SW 1271 (cell line): ENCODE measurements at places on chromosomes 1 and 21.

GRCh38 chr1:169090900-169091311, 15.6 kb upstream of the ATP1B1 start:
- DNase-seq, result no peak

DNA sequence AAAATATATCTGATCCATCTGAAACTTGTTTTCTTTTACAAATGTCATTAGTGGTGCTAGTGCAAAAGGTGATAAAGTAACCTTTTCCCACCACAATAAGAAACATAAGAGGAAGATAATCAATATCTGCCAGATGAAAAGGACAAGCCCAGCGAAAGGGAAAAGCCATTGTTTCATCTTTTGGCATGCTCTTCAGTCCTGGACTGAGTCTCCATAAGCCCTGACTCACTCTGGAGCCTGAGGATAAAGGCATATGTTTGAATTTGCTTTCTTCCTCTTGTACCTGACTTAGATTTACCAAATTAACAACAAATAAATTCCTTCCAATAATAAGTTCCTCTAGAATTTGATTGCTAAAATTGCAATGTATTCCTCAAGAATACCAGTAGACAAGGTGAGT, 13.6 kb downstream of the DNAJC11 start:
- DNase-seq, result no peak

- no peak for DNase-seq
Observed at GRCh38 chr21:29309703-29310102, 11.0 kb downstream of the BACH1 start.

DNA sequence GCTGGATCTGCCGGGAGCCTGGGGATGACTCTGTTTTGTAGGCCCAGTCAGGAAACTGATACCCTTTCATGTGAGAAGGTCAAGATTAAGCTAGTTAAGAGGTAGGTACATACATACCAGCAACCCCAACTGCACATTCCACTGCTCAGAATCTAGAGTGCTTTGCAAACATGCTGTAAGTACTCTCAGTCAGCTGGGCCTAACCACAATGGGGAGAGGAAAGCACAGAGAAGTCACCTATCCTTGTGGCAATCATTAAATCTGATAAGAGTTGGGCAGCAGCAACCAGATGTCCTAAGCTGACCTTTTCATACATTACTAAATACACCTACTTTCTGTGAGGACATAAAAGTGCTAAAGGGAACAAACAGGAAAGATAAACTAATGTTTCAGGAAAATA, 2.5 kb downstream of the ETV3 start:
- DNase-seq, result no peak

DNA sequence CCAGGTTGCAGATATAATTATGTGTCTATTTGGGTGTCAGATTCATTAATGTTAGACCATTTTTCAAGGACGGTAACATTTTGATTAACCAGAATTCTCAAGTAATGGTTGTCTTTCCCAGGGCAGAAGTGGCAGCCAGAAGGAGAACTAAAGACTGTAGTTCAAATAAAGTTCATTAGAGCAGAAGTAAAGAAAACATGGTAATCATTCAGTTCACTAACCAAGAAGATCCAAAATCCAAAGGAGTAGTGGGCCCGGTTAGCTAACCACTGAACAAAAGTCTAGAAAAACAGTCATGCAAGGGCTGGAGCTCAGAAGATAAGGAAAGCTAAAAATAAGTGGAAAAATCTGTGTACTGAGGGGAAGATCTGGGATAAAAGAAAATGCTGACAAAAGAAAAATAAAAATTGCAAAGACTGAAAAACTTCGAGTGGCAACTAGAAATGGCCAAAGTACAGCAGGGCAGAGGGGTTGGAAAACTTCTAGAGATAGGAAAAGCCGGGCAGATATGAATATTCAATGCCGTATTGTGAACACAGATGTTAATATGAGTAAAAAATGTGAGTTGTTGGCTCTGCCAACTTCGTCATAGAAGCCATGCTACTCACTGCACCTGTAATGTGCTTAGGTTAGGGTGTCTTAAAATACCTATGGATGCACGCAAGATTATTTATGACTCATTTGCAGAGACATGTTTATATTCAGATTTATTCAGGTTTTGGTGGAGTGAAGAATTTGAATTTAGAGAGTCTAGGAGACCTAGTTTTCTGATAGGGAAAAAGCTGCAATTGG, 925.9 kb downstream of the LTN1 start:
- no peak for DNase-seq

- no peak for DNase-seq
Observed at GRCh38 chr1:51073456-51073855, 28.6 kb upstream of the C1orf185 start.

DNA sequence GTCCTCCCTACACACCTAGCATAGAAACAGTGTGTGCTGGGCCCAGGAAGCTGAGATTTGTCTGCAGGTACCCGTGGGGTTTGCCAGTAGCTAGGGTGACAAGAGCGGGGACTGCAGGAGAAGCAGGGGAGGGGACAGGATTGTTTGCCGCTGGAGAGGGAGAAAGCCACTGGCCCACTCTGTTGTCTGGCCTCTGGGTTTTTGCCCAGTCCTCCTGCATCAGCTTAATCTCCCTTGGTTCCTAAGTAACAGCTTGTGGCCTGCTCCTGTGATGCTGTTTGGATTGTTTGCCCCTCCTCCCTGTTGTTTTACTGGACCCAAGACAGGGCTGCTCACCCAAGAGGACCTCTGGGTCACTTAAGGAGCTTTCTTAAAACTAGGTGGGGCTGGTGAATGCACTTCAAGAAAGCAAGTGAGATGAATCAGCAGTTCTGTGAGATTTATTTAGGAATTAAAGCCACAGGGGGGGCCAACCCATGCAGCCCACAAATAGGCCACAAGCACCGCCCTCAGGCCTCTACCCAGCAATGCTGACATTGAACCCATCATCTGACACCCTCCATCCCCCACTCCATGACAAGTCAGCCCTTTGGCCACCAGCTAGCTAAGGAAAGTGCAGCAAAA, 142.8 kb downstream of the ZZZ3 start:
- DNase-seq, result no peak

DNA sequence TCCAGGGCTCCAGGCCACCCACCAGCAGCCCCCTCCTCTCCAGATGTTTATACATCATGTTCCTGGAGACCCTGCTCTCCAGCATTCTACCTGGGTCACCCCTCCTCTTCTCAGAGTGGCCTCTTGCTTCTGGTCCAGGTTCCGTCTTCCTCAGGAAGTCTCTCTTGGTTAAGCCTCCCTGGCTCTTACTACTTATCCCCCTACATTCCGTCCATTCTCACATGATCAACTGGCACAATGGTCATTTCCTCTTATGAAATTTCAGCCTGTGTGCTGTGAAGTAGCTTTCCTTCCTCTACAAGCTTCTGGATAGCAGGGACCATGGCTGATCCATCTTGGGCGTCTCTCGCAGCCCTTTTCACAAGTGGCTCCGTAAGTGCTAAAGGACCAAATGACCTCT, 33.9 kb upstream of the ATP2B4 start:
- no peak for DNase-seq
